ENCODE measurements at places on chromosomes 2 and 18. TPM values are rescaled to one million over a fixed set of nuclear protein-coding genes. Genes with fewer than 3 reads are reported as not detected.

- no peak for DNase-seq
These were observed 154.0 kb downstream of the DYSF start for GRCh38 chr2:71607151-71607889.

GRCh38 chr18:37516361-37516853 lies 49.2 kb downstream of the CELF4 start:
- DNase-seq: no peak

DNA sequence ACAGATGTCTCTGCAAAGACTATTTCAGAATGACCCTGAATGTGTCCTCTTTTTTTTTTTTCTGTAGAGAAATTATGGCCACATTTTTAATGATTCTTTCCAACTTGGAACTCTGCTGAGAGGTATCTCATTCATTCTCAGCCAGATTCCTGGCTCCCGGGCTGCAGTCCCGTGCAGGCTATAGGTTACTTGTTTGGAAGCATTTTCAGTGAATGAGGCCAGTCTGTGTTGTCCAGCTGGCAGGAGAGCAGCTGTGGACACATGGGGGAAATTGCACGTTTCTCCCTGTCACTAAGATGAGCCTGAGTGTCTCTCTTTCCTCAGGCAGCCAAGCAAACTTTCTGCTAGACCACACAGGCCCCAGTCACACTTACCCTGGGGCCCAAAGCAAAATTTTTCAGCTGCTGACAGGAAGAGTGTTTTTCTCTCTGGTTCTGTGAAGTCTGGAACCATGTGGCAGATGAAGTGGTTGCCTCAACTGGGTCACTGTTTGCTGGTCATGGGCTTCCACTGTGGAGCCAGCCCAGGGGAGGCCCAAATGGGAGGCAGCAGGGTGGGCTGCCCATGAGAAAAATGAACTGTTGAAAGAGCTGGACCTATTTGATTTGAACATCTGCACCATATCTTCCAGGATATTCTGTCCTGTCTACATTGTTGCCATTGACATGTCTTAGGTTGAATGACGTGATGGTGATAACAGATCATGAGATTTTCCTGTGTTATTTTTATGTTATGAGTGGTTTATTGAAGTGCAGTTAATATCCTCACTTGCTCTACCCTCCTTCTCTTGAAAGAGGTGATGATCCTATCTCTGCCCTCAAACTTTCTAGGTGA lies 431.2 kb downstream of the LPIN1 start:
- no peak for DNase-seq

DNA sequence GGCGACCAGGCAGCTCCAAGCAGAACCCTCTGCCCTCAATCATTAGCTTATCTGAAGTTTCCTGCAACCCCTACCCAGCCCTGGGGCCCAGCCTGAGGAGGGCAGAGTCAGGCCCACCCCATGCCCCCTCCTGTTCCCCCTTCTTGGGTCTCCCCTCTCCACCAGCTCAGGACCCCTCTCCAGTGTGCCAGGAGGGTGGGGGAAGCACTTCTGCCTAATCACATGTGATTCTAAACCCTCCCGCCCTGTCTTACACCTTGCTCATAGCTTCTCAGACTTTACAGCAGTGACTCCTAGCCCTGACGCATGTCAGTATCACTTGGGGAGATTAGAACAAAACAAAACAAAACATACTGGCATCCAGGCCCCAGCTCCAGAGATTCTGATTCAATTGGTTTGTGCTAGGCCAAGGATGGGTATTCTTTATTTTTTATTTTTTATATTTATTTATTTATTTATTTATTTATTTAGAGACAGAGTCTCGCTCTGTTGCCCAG lies 42.5 kb upstream of the ASAP2 start:
- no peak for DNase-seq

DNA sequence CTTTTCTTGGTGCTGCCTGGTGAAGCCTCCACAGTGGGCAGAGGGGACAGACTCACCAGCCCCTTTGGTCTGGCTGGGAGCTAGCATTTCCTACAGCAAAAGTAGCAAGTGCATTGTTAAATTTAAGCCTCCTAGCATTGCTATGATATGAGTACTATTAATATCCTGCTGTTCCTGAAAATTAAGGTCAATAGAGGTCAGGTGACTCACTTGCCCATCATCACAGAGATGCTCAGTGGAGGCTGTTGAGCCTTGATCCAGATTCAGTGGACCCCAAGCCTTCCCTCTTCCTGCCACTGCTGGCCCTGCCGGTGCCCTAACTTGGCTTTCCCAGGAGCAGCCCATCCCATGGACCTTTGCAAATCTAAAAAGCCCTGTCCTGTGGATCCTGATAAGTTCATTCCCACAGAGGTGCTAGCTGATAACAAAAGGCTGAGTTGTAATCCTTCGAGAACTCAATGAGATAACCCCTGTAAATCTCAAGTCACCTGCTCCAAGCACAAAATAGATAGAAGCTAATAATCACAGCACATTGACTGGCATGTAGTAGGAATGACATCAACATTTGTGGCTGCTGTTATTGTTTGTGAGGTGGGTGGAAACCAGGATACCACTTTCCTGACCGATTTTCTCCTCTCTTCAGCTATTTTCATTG lies 84.4 kb downstream of the THNSL2 start:
- no peak for DNase-seq

GRCh38 chr2:45498661-45499550 lies 112.2 kb downstream of the SRBD1 start:
- no peak for DNase-seq

GRCh38 chr2:159265171-159265576 lies 21.3 kb downstream of the WDSUB1 start:
- DNase-seq: no peak

DNA sequence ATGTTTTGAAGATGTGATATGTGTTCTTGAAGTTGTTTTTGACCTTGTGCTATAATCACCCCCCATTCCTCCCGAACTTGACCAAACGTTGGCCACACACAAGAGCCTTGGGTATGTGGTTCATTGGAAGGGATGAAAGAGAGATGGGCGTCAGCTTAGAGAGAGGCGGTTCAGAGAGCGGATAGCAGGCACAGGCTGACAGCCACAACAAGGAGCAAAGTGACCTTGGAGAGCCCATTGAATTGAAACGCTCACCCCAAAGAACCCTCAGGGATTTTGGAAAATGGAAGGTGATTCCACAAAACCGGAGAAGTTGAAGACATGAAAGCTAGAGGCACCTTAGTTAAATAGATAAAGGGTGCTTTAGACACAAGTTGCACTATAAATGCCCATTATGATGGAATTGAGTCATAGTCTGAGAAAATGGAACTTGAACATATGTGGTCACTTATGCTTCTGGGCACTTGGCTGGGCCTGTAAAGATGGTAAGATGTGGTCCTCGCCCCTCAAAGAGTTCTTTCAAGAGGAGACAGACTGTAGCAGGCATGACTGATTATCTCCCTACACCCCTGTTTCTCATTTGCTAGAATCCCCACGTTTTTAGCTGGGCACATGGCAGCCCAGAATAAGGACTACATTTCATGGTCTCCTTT lies 188.5 kb upstream of the HAAO start:
- peak; percentile 15 for DNase-seq

DNA sequence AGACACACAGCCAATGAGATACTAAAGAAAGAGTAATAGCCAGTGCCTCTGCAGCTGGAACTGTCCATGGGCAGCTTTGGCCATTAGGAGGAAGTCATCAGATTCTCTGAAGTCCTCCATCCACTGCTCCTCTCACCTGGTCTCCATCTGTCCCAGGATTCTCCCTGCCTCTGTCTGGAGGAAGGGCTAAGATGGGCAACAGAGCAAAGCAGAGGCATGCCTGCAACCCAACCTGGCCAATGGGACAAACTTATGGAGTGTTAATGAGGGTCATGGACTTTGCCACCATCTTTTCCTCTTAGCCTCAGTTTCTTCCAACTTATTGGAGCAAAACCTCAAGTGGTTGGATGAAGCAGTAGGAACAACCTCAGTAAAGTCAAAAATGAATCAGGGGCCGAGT lies 91.5 kb upstream of the SIX3 start:
- no peak for DNase-seq

GRCh38 chr2:19362755-19363473 lies 4.5 kb upstream of the OSR1 start:
- DNase-seq: peak; percentile 86

- DNase-seq: no peak
These were observed 662.6 kb upstream of the FAM98A start for GRCh38 chr2:34261701-34262100.

- DNase-seq: no peak
These were observed 10.5 kb upstream of the CDK15 start for GRCh38 chr2:201795607-201796477.

DNA sequence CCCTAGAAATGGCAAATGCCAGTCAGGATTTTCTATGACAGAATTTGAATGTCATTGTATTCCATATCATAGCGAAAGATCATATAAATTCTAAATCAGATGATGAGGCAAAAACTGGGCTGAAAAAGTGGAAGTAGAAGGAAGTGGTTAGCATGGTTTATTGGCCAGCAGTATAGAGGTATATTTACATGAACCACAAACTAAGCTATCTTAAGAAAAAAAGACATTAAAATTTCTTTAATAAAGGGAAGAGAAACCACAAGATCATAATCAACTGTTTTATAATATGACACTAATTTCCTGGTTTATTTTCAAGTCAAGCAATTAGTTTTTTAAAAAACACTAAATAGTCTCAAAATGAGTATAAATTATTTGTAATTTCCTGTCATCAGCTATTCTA lies 123.2 kb upstream of the LRP1B start:
- DNase-seq: no peak

GRCh38 chr2:145511946-145512345 lies 992.0 kb upstream of the ZEB2 start:
- no peak for DNase-seq

GRCh38 chr18:48875942-48876511 lies 74.7 kb downstream of the SMAD7 start:
- DNase-seq: no peak

DNA sequence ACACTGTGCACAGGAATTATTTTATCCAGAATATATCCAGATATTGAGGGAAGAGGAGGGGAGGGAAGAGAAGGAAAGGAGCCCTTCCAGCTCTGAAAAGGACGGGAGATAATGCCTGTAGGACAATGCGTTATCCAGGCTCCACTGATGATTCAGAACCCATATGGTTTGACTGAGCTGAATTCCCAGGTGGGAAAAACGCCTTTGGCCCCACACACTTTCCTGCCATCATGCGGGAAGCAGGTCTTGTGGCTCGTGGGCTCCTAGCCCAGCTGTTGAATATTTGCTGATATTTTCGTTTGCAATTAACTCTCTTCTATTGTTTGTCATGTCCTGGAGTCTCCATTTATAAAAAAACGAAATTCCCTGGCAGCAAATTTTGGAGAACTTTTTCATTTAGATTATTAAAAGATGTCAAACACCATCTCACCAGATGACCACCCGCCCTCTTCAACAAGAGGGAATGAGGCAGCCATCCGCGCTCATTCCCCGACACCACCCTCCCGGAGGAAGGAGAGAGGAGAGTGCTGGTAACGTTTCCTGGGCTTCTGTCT lies 8.9 kb downstream of the COL6A3 start:
- DNase-seq: no peak

- no peak for DNase-seq
These were observed 24.1 kb downstream of the MRPL35 start for GRCh38 chr2:86223140-86223926.

DNA sequence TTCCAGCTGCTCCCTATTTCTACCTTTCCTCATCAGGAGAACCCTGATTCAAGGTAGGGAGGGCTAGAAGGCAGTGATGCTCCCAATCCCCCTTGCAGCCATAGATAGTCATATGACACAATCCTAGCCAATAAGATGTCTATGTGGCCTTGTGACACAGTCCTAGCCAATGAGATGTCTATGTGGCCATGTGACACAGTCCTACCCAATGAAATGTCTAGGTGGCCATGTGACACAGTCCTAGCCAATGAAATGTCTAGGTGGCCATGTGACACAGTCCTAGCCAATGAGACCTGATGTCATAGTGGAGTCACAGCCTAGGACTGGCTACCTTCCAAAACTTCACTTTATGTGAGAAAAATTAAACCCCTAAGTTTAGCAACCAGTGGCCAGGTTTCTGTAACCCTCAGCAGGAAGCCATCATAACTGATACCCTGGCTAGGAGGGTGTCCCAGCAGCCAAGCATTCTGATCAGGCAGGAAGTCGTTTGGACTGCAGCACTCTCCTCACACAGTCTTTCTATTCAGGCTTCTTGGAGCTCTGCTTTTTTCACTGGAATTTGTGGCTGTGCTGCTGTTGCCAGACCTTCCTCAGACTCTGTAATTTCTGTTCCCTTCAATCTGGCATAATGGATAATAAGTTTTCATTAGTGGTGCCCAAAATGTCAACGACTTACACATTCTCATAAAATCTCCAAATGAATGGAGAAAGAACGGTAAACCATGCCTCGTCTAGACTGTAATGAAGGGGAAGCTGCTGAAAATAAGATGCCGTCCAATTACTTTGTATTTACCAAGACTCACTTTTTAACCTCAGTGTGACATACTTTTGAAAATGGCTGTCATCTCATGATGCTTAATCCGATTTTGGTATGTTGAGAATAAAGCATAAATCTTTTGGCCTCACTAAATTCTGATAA lies 165.0 kb upstream of the NCKAP5 start:
- DNase-seq: no peak

- no peak for DNase-seq
These were observed 9.5 kb downstream of the UGT1A6 start for GRCh38 chr2:233702238-233702637.

GRCh38 chr2:31319406-31320175 lies 85.6 kb downstream of the EHD3 start:
- peak; percentile 12 for DNase-seq

DNA sequence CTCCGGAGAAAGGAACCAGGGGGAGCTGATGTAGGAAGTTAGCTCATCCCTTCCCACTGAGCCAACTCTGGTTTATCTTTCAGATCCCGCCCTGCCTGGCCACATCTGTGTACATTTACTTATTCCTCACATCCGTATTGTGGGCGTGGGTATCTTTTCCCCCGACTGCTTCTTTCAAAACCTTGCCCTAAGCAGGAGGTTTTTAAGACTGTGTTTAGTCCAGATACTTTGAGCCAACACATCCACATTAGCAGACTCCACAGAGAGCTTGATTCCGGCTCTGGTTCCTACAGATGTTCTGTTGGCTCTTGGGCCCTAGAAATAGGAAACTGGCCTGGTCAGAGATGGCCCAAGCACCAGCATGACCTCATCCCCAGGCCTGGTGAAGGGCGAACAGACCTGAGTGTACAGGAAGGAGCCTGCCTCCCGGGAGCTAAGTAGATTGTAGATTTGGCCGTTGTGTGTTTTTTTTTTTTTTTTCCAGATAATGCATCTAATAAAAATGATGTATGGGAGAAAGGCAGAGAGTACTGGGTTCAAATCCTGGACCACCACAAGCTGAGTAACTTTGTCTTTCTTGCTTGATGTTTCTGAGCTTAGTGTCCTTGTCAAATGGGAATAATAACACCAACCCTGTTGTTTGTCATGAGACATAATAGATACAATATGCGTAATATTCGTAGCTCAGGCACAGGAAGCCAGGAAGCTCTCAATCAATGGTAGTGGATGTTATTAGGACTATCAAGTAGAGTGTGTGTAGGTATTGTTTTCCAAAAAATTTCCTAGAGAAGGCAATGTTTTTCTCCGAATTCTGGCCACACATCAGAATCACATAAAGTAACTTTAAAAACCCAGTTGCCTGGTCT lies 92.3 kb downstream of the PRKCE start:
- peak; percentile 46 for DNase-seq

PDCD1 gene
- total RNA-seq: 0.70 TPM

MC5R gene
- total RNA-seq: not detected

FABP1 gene
- total RNA-seq: 1,319 TPM

TSGA10 gene
- total RNA-seq: 6.6 TPM

SLC4A3 gene
- 0.34 TPM for total RNA-seq

ARHGAP15 gene
- 5.8 TPM for total RNA-seq

ZNF396 gene
- total RNA-seq: 2.8 TPM
